ENCODE measurements at places on chromosomes 11 and 22.

DNA sequence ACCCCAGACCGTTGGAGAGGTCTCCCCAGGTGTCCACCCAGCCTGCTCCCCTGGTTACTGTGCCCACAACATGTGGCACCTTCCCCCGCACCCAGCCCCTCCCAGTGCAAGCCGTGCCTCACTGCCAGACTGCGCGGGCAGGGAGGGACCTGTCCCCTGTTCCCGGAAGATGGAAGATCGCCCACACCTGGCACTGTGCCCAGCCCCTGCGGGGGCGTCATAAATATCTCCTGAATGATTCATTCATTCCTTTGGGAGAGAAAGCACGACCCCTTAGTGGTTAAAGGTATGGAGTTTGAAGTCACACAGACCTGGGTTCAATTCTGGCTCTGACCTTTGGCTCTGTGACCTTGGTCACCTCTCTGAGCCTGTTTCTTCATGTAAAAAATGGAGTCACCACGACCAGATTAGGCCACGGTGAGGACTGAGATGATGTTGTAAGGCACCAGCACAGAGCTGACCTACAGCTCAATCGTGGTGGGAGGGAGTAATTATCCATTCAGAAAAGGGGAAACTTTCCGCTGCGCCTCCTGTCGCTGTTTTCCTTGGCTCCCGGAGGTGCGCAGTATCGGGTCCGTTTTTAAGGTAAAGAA is 497 bp upstream of the SYT12 start:
- no peak for DNase-seq

- DNase-seq, result no peak
Measured at GRCh38 chr11:11512502-11512901, 109.3 kb downstream of the GALNT18 start.

- DNase-seq, result no peak
Measured at GRCh38 chr11:112206071-112206470, 20.2 kb upstream of the PTS start.

- no peak for DNase-seq
Measured at GRCh38 chr11:33893711-33894397, 2.0 kb upstream of the LMO2 start.

DNA sequence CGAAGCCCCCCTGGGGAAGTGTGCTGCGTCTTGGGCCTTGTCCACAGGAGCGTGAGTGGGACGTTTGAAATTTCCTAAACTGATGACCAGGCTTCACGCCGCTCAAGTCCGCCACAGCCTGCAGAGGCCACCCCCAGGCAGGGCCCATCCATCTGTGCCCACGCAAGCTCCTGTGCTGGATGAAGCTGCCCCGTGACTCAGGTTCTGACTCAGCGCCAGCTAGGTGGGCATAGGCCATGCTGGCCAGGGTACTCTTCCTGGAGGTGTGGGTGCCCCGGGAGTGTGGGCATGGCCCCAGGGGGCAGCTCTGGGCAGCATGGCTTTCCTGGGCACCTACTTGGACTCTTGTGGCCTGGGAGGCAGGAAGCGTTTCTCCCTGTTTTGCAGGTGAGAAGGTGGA is 134.8 kb downstream of the CACNA1I start:
- DNase-seq, result no peak

GRCh38 chr11:20668844-20669819 is at the start of gene NELL1:
NELL1 (plus strand) TSS chr11:20669586.
- no peak for DNase-seq

DNA sequence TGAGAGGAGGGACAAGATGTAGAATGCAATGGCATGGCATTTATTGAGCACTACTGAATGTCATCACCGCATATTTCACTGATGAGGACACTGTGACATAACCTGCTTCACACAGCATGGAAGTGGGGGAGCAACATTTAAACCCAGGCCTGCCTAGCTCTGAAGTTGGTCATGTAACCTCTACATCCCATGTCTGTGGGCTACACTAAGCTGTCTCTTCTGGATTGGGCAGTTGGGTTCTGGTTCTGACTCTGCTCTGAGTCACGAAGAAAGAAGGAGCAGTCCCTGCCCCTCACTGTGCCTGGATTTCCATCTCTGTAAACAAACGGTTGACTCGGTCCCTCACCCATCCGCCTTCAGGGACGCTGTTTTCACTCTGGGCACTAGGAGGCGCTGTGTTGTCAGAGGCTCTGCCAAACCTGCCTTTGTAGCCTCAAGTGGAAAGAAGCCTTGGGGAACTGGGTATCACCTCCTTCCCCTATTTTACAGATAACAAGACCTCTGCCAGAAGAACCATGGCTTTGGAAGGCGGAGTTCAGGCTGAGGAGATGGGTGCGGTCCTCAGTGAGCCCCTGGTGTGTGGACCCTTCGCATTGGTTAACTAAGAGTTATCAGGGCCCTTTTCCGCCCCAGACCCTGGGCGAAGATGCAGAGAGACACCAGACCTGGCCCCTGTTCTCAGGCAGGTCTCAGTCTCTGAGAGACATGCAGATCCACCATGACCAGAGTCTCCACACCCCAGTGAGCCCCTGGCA is 12.7 kb upstream of the ARHGEF17 start:
- DNase-seq, result no peak

- peak; percentile 37 for DNase-seq
Measured at GRCh38 chr11:1419811-1420210, 30.1 kb downstream of the BRSK2 start.

DNA sequence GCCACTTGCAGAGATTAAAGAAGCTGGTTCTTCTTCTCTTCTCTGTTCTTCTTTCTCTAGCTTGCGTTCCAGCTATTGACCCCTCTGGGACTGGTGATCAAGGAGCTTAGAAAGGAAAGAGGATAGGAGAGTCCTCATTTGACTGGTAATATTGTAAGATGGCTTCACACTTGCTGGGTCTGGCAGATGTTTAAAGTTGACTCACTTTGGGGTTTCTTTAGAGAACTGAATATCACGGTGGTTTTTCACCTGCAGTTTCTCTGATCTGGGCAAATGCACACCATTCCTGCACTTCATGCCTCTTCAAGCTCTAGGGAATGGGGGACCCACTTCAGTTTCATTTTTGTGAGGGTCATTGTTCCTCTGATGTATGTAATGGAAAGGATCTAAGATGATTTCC is 41.8 kb upstream of the DEUP1 start:
- no peak for DNase-seq

- no peak for DNase-seq
Measured at GRCh38 chr11:129447654-129448239, 72.1 kb downstream of the BARX2 start.

GRCh38 chr22:29765905-29766631 is 739 bp downstream of the ZMAT5 start:
- DNase-seq, result no peak

DNA sequence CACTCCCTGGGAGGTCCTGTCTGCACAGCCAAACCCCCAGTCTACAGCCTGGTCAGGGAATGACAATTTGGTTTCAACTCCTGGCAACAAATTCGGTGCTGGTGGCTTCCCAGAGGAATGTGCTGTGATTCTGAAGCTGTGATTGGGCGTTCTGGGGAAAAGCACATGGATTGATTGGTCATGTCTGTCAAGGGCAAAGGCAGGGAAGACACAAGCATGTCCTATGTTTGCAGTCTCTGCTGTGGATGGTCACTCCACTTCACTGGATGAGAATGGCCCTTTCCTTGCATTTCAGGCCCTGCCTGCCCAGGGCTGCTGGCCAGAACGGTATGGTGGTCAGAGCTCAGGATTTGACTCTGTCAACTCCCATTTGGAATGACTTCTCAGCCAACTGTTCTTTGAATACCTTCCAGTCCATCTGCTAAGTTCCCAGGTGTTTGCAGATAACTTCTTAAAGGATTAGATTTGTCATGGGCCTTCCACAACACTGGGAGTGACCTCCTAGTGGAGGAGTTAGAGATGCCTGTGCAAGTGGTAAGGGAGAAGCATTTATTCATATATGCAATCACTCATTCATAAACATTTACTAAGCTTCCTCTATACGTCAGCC is 42.7 kb downstream of the SGSM1 start:
- no peak for DNase-seq

DNA sequence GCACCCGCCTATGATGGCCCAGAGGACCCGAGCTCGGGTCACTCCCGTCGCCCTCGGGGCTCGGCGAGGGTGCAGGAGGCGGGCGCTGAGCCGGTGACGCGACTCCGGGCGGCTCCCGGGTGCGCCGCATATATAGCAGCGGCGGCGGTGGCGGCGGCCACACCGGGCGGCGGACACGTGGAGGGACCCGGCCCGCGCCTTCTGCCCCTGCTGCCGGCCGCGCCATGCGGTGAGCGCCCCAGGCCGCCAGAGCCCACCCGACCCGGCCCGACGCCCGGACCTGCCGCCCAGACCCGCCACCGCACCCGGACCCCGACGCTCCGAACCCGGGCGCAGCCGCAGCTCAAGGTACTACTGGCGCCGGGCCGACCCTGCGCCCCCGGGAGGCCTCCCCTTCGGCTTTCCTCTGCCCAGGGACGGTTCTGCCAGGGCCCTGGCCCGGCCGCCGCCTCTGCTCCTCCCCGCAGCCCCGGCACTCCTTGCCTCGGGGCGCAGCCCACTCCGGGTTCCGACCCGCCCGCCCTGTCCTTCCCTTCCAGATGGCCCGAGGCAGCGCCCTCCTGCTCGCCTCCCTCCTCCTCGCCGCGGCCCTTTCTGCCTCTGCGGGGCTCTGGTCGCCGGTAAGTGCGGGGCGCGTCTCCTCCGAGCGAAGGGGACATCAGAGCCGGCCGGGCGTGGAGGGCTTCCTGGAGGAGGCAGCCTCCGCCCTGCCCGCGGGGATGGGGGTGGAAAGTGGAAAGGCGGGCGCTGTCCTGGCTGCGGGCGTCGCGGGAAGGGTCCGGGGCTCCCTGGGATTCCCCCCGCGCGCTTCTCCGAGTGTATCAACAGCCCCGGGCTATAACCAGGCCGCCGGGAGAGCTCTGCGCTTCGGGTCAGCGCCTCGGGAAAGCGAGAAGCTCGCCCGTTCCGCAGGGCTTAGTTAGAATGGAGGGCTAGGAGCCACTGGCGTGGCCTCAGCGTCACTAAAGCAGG is at the start of gene GAL:
GAL (plus strand) TSS at position 160 of the 972 bp plus-strand sequence; CDS start at position 540, 380 bp downstream.
- no peak for DNase-seq

DNA sequence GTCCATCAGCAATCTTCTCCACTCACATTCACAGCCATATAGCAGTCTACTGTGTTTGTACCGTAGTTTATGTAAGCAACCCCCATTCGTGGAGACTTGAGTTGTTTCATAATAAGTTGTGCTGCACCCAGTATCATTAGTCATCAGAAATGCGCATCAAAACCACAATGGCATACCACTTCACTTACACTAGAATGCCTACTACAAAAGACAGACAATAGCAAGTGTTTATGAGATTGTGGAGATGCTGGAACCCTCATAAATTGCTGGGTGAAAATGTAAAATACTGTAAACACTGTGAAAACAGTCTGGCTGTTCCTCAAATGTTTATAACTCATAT is 133.3 kb downstream of the ATXN10 start:
- no peak for DNase-seq

- DNase-seq, result peak; percentile 51
Measured at GRCh38 chr11:113242767-113243397, 71.5 kb upstream of the TTC12 start.

GRCh38 chr22:38176170-38176741 is 5.4 kb downstream of the PLA2G6 start:
- no peak for DNase-seq

DNA sequence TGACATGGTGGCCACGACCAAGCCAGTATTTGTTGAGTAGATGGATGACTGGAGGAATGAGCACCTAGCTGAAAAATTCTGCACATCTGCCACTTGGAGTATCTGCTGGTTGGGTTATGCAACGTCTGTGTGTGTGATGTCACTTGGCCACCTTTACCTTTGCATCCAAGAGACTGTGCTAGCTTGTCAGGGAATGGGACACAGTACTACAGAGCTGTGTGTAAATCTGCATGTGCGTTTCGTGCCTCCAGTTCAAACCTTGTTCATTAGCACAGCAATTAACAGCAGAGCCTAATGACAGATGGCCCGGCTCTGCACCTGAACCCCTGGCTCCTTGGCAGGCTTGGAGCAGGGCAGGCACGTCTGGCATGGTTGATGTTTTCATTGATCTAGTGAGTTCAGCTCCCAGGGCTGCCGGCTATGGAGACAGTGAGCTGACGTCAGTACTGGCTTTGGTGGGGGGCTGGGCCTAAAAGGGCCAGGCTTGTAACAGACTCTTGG is 188.4 kb upstream of the NAV2 start:
- peak; percentile 60 for DNase-seq

GRCh38 chr11:96079691-96080090 is 155.8 kb upstream of the MTMR2 start:
- DNase-seq, result no peak

DNA sequence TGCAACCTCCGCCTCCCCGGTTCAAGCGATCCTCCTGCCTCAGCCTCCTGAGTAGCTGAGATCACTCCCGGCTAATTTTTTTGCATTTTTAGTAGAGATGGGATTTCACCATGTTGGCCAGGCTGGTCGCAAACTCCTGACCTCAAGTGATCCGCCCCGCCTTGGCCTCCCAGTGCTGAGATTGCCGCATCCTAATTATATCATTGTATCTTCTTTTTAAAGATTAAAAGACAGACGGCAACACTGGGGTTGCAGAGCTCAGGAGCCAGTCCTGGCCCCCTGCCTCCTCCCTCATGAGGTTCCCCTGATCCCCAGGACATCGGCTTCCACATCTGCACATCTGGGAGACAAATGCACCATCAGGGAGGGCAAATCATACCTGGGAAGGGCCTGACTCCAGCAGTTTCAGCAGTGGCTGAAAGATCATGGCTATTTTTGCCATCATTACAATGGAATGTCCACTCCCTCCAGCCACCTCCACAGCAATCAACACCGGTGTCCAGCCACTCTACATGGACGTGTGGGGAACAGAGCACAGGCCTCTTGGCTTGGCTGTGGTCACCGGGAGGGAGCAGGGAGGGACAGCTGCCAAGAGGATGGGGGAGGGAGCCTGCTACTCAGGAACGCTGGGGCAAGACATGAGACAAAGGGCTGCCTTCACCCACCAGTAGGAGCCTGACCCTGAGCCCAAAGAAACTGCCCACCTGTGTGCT is 9.2 kb upstream of the CELSR1 start:
- DNase-seq, result peak; percentile 13

GRCh38 chr11:32039149-32039548 is 51.7 kb upstream of the RCN1 start:
- no peak for DNase-seq

- no peak for DNase-seq
Measured at GRCh38 chr11:7964873-7965272, 374 bp downstream of the NLRP10 start.

DNA sequence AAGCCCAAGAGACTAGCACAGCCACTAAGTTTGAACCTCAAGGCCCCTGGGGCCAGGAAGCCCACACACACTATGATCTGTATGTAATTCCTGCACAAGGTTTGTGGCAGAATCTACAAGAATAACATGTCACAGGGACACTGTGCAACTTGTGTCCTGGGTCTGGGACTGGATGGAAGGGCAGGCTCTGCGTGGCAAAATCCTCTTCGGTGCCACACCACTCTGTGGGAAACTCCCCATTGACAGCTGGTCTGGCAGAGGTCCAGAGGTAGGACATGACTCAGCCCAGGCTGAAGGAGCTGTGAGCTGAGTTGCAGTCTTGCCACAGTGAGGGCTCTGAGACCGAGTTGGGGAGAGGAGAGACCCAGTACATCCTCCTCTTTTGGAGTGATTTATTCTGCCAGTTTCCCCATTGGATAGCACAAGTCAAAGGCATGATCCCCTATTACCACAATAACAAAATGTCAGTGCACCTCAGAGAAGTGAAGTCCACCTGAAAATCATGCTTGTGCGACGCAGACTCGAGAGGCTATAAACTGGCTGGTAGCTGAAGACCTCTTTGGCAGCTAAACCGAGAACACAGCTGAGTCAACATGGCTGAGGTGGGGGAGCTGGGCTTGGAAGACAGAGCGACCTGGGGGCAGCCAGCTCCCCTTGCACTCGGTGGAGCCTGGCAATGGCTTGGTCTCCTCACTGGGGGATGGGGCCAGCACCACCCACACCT is 23.3 kb upstream of the SERPIND1 start:
- DNase-seq, result no peak
